Activated CD4-positive, alpha-beta T cell treated with anti-CD3 and anti-CD28 coated beads for 1 hour (primary cell): ENCODE measurements at places on chromosomes 5 and 9.

GRCh38 chr9:2493529-2493928 is 128.1 kb upstream of the VLDLR start:
- no peak for DNase-seq

DNA sequence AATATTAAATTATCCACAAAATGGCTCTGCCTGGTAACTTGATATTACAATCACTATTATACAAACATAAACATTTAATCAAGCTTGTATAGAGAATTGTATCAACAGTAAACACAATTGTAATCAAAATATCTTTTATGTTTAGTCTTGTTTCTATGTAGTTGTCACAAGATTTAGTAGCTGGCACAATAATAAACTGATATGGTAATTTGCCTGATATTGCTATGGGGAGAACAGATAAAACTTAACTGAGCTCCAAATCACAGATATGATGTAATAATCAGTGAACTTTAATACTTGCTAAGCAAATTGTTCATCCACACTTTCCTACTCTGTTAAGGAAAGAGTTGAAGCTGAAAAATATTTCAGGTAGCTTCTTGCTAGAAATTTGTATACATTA is 189.8 kb downstream of the MPDZ start:
- DNase-seq, result no peak

- DNase-seq, result no peak
These were observed 444.1 kb upstream of the TLE4 start for GRCh38 chr9:79127661-79128060.

DNA sequence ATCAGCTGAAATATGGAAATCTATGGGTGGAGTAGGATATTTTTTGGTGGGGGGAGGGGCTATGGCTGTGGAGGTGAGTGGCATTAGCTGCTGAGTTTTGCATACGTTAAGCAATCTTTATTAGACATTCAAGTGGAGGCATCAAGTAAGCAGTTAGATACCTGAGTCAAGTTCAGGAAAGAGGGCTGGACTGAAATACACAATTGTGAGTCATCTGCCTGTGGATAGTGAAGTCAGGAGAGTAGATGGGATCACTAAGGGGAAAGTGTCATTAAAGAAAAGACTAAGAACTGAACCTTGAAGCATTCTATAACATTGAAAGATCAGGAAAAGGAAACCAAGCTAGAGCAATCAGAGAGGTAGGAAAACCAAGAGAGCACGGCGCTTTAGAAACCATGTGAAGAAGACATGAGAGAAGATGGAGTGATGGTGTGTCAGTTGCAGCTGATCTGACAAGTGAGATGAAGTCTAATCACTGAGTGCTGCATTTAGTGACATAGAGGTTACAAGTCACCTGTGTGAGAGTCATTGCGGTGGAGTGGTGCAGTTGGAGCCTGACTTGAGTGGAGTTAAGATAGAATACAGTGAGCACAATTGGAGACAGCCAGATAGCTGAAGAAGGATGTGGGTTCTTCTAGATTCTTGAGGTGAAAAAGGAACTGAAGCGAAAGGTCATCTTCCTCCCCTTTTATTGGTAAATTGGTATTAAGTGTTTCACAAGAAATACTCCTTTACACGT is 88.7 kb downstream of the PIP5K1B start:
- DNase-seq, result no peak

DNA sequence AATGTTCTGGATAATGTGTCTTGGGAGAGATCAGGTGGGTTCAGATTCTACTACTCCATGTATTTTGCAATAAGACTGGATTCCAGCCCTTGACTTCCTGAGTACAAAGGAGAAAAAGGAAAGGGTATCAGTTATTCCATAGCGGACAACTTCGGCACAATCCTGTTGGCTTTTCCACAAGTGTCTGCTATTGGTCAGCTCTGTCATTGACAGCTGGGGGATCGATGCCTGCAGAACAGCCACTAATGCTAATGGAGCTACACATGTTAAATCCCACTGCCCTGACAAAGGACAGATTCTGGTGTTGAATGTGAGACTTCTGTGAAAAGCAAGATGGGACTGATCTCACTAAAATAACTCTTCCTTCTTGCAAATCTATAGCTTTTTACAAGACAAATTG is 41.2 kb downstream of the IZUMO3 start:
- no peak for DNase-seq

- no peak for DNase-seq
These were observed 48.9 kb downstream of the DAB2IP start for GRCh38 chr9:121700165-121700831.

DNA sequence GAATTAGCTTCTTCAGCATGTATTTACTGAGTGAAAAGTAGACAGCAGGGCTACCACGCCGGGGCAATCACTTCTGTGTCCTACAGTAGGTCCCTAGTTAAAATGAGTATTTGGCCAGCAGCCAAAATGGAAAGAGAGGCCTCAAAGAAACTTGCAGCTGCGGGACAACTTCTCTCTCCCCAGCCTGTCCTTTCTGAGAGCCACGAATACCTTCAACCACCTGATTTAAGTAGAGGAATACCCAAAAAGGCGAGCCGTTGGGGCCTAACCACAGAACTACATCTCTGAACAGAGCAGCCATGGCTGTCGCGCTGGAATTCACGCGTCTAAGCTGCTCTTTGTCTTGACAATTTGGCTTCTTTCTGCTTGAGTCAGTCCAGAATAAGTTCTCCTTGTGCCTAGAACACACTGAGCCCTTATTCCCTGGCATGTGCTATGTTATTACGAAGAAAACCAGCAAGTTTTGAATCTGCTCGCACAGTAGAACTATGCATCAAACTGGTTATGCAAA is 43.8 kb upstream of the GOLPH3 start:
- DNase-seq, result no peak

GRCh38 chr9:9523476-9524139 is 1089.2 kb downstream of the PTPRD start:
- DNase-seq, result no peak

GRCh38 chr5:67331296-67331925 is 134.8 kb upstream of the CD180 start:
- DNase-seq, result no peak

DNA sequence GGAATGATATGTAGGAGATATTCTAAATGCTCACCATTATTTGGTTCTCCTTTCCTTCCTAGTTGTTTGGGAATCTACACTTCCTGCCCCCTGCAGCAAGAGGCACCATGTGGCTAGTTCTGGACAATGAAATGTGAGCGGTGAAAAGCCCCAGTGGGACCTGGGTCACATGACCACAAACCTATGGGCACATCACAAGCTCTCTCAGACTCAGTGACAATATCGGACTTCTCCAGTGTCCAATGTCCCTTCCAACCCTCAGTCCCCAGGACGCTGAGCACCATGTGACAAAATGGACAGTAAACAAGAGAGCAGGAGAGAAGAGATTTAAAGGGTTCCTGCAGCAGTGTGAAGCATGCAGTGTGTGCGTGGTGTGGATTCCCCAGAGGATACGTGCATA is 44.6 kb upstream of the FOXE1 start:
- DNase-seq, result no peak

DNA sequence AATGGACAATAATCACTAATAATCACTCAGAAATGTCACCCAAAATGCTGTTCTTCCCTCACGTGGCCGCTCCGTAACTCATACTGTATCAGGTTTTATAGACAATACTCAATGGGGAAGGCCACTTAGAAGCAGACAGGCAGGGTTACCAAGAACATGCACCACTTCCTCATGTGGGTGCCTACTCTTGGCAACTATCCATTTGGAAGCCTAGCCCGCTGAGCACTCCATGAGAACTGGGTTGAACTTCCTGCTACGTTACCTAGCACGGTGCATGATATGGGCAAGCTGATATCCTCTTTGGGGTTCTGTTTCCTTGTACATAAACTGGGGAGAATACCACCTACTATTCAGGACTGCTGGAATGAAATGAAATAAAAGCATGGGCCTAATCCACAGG is 14.3 kb downstream of the DAP start:
- no peak for DNase-seq

DNA sequence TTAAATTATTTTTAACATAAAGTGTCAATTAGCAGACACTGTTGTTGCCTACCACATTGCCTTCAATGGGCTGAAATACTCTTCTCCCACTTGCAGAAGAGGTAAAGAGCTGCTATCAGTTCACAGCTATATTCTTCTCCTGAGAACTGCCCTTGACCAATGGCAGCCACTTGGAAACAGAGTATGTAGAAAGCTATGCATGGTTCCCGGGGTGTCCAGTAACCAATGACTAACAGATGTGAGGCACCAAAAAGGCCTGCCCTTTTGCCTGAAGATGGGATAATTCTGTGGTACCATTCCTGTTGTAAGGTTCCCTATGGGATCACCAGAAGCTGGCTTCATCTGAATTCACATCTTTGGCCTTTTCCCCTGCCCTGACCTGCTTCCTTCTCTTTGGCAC is 181.4 kb upstream of the MAP3K1 start:
- DNase-seq, result no peak

DNA sequence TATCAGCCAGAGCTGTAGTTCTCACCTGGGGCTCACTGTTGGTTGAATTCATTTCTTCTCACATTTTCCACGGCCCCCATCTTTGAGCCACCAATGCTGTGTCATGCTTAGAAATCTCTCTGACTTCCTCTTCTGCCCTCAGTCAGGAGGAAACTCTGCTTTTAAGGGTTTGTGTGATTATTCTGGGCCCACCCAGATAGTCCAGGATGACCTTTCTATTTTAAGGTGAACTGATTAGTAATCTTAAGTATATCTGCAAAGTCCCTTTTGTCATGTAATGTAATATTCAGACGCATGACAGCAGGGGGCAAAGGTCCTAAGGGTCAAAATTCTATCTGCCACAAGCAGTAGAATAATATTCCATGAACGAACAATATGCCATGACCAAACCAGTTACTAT is 88.4 kb downstream of the AK8 start:
- DNase-seq, result no peak

- no peak for DNase-seq
These were observed 115.8 kb downstream of the RXRA start for GRCh38 chr9:134442085-134442474.

- DNase-seq, result no peak
These were observed 554.3 kb upstream of the CLINT1 start for GRCh38 chr5:158413122-158413680.

DNA sequence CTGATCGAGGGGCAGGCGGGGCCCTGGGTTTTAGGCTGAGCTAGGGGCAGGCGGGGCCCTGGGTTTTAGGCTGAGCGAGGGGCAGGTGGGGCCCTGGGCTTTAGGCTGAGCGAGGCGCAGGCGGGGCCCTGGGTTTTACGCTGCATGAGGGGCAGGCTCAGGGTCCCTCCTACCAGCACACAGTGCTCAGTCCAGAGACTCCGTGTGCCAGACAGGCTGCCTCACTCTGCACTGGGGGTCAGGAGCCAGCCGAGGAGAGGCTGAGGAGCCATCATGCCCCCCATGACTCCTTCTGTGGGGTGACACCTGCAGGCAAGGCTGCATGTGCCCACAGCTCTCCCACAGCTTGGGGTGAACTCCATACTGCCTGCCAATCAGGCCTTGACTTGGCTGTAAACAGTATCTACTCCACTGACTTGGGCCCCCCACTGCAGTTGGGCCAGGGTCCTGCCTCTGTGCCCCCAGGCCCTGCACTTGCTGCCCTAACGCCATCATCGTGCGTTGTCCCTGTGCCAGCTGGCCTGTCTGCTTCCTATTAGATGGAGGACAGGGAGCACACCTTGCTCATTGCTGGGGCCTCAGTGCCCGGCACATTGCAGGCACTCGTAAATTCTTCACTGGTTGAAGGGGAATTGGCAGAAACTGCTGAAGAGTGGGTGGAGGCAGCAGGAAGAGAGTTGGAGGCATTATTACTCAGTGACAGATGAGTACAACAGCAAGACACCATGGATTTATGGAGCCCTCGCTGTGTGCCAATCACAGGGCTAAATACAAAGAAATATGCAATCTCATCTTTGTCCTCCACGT is 78.6 kb downstream of the AMBP start:
- DNase-seq, result no peak

GRCh38 chr5:102886586-102886985 is 131.5 kb downstream of the PAM start:
- DNase-seq, result no peak

GRCh38 chr9:137454597-137455358 is 4.4 kb downstream of the NSMF start:
- DNase-seq, result no peak

GRCh38 chr5:172321593-172321992 is 38.0 kb upstream of the UBTD2 start:
- no peak for DNase-seq
